ENCODE measurements at places on chromosomes 1 and 21.

GRCh38 chr1:91736715-91737615, 149.0 kb downstream of the TGFBR3 start:
- DNase-seq: peak; percentile 97

DNA sequence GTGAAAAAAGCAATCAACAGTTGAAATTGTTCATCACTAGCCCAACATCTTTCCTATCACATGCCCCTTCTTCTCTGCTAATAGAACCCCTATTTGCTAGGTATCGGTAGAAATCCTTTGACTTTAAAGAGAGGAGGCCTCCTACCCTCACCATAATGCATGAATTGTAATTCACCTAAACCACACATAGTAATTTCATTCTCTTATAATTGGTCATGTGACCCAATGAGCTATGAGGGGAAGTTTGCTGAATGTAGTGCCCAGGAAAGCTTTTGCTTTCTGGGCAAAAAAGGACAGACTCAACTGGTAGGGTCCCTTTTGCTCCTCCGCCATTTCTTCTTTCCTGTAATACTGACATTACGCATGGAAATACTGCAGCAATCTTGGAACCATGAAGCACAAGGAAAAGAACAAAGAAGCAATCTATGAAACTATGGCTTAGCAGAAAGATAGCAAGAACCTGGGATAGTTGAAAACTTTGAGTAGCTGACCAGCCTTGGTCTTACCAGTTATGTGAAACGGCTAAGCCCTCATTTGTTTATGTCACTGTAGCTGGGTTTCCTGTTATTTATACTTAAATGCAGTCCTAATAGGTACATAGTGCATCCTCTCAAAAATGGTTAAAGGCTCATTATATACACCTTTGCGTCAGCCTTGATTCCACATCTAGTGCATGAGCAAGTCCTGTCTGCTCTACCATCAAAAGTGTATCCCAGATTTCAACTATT, 10.2 kb upstream of the CHI3L2 start:
- DNase-seq: no peak

DNA sequence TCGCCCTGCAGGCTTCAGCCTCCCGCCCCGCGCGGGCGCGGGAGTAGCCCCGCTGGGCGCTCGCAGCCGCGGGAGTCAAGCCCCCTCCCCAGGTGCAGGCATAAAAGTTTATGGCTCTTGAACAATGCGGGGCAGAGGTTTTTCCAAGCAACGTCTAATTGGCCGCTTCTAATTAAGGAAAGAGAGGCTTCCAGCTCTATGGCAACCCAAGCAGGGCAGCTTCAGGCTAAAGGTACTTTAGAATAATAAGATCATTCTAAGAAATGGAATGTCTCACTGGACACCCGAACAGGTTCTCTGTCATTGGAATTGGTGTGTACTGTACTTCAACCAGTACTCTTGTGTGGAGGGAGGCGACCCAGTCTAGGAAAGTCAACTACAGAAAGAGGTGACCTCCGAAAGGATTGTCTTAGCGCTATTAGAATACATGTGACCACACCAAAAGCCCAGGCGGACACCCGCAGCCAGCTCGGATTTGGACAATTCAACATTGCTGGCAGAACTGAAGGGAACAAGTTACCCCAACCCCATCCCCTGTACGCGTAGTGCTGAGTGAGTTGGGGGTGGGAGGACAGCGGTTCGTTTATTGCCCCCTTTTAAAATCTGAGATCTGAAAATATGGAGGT, 12.5 kb downstream of the NR5A2 start:
- DNase-seq: no peak

DNA sequence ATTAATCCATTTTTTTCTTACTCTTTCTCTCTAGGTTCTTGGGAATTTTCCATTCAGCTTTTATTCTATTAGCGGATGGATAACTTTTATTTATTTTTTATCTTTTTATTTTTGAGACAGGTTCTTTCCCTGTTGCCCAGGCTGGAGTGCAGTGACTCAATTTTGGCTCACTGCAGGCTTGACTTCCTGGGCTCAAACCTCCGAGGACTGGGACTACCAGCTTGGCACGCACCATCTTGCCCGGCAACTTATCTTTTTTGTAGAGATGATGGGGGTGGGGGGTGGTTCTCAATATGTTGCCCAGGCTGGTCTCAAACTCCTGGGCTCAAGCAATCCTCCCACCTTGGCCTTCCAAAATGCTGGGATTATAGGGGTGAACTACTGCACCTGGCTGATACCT, 36.1 kb upstream of the CHIT1 start:
- no peak for DNase-seq

- peak; percentile 55 for DNase-seq
Measured at GRCh38 chr1:154624746-154625643, 17.0 kb upstream of the ADAR start.

GRCh38 chr1:230012093-230012393, 55.0 kb upstream of the GALNT2 start:
- DNase-seq: no peak

- DNase-seq: peak; percentile 36
Measured at GRCh38 chr1:1778663-1779319, 521 bp upstream of the NADK start.

DNA sequence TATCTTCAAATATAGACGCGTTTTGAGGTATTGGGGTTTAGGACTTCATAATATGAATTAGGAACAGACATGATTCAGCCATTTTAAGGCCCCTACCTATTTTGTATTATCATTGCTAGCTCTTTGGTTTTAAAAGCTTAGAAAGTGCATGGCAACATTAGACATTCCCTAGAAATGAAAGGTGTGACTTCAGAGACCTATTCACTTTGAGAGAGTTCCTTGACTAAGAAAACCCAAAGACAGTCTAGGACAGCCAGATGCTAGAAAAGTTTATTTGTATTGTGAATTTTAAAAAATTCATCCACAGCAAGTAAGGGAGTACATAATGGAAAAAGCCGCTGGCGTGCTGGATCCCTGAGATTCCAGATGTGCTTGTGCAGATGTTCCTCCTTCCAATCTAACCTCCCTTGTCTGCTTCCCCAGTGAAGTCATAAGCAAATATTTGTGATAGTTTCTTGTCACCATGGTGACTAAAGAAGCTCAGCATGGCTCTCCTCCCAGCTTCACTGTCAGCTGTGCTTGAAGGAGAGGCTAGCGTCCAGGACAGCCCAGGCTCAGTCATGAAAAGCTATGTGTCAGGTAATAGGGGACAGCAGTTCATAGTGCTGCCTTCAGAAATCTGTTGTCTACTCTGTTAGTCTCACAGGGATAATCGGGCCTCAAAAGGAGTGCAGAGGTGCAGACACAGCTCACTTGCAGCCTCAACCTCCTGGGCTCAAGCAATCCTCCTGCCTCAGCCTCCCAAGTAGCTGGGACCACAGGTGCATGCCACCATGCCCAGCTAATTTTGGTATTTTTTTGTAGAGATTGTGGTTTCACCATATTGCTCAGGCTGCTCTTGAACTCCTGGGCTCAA, 34.8 kb downstream of the KPNA6 start:
- DNase-seq: peak; percentile 58

GRCh38 chr1:235442788-235443429, 61.3 kb downstream of the B3GALNT2 start:
- peak; percentile 69 for DNase-seq

DNA sequence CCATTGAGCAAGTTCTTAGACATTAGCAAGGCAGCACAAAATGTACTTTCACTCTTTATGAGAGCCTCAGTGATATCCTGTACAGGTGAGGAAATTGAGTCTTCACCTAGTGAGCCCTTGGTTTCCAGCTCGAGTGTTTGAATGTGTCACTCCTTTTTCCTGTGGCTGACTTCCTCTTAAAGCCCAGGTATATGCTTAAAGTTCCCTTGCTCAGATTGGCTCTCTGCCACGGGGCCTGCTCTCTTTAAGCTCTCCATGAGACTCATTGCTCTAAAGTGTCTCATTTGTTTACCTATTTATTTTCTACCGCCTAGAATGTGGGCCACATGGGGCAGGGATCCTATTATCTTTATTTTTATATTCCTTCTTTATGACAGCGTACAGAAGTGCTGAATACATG, 324.9 kb downstream of the SIPA1L2 start:
- no peak for DNase-seq

DNA sequence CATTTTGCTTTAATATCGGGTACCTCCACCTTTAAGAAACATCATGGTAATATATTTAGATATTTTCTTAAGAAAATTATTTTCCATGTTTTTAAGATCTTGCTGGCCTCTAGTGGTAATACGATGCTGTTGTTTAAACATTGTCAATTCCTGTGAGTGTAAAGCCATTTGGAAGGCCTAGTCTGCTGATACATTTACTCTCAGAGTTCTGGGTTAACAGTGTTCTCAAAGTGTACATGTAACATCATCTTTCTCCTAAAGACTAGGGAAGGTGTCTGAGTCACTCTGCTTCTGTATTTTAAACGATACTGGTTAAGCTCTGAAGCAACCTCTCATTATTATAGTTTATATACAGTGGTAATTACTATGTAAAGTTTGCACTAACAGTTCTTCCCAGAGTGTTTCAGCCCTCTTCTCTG, 189.1 kb downstream of the RASAL2 start:
- DNase-seq: peak; percentile 52

DNA sequence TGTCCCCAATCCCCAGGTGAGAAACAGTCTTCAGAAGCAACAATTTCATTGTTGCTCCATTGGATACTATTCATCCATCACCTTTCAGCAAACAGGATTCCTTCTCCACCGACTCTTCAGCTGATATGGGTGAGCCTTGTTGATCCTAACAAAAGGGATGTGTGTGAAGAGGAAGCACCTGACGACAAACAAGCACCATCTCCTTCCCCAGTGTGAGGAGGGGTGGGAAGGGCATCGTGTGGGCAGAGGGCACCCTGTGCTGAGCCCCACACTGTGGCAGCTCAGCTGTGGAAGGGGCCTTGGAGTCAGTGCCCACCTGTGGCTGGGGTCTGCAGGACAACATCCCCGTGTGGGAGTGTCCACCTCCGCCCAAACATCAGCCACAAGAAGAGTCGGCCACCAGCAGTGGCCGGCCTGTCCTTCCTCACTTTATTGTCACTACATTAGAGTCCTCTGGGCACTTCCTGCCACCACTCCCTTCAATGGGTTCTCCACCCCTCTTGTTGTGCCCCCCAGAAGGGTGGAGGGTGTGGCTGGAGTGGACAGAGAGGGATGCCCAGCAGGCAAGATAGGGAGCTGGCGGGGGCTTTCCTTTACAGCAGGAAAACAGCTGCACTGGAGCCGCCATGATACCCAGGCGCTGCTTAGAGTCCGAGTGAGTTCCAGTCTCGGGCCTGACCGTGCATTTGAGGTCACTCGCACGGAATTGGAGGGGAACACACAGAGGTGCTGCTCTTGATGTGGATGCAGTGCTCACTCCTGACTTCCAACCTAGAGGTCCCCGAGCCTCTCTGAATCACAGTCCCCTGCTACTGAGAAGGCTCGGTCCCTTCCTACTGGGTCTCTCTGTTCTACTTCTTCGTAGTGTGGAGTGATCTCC, 40.9 kb downstream of the VPS26C start:
- no peak for DNase-seq

GRCh38 chr1:150420560-150421265, 56.8 kb downstream of the RPRD2 start:
- peak; percentile 12 for DNase-seq

- peak; percentile 100 for DNase-seq
Measured at GRCh38 chr1:55428944-55429931, 214.1 kb upstream of the USP24 start.

GRCh38 chr1:35929730-35930592, 944 bp upstream of the AGO3 start:
- peak; percentile 56 for DNase-seq

DNA sequence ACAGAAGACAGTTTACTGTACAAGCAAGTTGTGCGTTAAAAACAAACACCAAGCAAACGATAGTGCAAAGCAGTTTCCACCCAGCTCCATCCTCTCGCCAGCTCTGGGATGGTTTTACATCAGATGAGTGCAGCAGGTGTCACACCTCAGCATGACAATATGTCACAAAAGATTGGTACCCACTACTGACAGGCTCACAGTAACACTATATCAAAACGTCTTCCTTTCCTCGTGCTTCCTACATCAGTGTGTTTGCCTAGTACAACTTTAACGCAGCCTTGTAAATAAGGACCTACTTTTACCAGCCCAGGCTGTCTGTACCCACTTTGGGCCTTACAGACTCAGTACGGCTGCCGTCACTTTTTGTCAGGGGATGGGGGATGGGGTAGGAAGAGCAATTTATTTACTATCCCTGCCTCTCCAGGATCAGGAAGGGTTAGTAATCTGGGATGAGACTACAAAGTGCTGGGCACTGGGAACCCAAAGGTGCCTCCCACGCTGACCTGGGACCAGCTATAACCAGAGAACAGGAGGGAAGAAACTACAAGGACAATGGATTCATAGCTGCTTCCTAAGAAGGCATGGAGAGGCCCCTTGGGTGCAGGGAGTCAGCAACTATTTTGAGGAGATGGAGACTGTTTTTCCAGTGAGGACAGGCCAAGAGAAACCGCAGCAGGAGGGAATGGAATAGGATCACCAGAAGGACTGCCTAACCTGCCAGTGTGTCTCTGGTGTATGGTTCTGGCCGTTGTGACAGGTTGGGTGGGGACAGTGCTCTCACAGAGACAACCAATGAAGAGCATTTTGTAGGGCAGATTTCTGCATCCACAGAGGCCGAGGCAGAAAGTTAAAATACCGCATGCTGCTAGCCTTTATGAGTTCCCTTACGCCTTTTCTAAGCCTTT, 30.2 kb downstream of the RUNX3 start:
- no peak for DNase-seq

DNA sequence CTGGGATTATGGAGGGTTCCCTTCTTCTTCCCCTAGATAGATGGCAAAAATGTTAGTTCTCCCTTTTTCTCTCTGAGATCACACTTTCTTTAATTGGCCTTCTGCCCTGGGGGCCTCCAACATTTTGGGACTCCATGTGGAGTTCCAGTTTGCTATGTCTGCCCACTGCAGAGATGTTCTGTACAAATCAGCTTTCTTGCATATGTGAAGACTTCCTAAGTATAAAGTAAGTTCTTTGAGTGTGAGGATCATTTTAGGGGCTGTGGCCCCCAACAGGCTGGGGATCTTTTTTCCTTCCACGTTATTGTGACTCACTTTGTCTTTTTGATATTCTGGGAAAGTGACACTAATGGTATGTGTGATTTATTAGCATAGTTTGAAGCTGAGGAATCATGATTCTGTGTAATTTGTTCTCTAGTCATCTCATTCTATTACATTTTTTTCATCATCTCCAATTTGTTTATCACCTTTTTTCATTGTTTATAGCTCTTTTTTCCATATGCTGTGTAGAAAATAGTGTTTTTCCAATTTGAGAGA, 48.2 kb downstream of the HHAT start:
- peak; percentile 70 for DNase-seq

DNA sequence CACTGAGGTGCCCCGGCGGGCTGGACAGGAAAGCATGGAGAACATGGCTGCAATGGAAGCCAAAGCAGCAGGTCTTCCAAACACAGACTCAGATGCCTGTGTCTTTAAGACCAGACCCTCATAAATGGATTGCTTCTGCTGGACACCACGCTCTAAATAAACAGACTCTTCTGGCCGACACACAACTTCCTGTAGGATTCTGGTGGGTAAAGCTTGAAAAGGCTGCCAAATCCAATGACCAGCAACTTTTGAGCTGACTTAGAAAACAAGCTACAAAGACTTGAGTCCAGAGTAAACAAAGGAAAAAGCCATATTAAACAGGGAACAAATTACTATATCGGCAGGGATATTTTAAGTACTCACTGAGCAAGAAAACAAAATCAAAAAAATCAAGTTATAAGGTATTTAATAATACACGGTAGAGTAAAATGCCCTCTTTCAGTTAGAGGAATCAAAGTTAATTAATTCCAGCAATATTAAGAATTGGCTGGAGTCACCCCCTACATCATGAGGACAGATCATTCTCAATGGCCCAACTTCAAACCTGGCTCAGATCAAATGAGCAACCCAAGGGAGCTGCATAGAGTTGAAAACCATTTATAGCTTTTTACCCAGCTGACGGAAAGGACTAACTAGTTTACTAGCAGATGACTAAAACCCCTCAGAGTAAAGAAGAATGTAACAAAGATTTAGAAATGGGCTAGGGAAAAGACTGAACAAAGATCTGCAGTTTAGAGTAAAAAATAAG, 102.4 kb downstream of the TGFBR3 start:
- DNase-seq: no peak

Data from EL (cell line).